ENCODE measurements at places on chromosomes 7 and 10. TPM values are rescaled to one million over a fixed set of nuclear protein-coding genes. Genes with fewer than 3 reads are reported as not detected.

Gene SH2D4B
- not detected for total RNA-seq

Gene SPDYE5
- total RNA-seq = not detected

Gene CRTAC1
- total RNA-seq = not detected

Gene AKR1D1
- not detected for total RNA-seq

All from fibroblast of lung (primary cell).